ENCODE measurements at places on chromosomes 2 and 18.

- no peak for DNase-seq
Measured at GRCh38 chr2:127778850-127779249, 32.1 kb downstream of the WDR33 start.

- no peak for DNase-seq
Measured at GRCh38 chr18:37631422-37631821, 65.8 kb upstream of the CELF4 start.

DNA sequence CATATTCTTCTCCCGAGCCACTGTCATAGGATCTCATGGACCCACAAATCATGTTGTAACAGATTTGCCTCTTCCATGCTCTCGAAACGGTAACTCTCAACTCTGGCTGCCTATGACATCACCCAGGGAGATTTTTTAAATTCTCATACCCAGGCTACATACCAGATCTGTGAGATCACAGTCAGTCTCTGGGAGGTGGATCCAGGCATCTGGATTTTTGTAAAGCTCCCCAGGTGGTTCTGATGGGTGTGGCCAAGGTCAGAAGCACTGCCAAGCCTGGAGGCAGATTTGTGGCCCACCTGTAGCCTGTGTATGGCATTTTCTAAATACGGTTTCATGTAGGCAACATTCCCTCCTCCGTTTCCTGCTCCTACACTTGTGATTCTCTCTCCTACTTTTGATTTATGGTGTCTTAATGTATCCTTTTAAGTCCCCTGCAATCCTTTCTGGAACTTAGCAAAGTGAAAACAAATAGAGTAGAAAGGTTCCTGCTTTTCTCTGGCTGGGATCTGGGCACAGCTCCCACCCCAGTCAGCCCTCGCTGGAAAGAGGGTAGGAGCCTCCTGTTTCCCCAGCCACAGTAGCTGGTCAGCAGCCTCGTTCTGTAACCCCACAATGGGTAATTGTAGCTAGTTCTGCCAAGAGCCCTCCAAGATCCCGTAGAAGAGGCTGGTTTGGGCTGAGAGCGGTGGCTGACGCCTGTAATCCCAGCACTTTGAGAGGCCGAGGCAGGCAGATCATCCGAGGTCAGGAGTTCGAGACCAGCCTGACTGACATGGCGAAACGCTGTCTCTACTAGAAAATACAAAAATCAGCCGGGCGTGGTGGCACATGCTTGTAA lies 96.2 kb downstream of the KLHL29 start:
- DNase-seq: no peak

DNA sequence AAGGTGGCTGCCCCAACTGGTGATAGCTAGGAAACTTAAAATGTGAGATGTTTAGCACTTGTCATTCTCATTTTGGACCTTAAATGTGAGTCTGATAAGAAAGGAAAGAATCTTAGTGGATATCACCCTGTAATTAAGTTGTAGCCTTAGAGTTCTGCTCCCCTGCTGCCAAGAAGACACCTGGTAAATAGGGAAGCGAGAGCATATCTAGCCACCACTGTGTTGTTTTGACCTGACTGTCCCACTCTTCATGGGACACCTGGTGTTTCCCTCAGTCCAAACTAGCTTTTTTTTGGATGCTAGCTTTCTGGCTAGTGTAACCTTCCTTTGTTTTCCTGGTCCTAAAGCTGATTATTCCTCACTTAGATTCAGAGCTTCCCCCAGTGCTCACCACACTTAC lies 357.6 kb downstream of the RAD51AP2 start:
- no peak for DNase-seq

DNA sequence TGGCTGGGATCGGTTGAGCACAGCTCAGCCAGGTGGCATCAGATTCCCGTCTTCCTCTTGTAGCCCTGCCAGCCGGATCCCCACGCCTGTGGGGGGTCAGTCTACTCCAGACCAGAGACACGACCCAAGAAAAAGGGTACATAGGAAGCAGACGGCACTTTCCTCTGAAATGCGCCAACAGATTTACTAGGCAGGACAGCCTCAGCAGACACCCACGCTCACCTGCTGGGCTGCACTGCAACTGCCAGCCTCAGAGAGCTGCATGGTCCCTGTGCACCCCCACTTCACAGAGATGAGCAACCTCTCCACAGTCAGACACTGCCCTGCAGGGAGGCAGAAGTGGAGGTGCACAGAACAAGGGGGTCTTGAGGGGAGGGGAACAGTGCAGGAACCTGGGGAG lies 75.7 kb upstream of the OTOS start:
- DNase-seq: no peak

DNA sequence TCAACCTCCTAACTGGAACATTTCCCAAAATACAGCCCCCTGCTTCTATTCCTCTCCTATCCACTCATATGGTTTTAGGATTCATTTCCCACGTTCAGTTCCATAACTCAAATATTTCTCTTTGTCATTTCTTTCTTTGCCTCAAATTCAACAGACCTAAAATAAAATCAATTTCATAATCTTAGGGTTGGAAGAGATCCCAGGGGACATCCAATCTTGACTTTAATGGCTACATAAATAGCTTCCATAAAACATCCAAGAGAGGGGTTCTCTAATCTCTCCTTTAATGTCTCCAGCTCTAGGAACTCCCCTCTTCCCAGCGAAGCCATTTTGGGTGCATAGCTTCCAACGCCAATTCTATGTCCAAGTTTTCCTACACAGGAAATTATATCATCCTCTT lies 33.8 kb downstream of the RBKS start:
- DNase-seq: no peak

GRCh38 chr2:149312039-149312438 lies 18.3 kb upstream of the LYPD6 start:
- DNase-seq: no peak

- no peak for DNase-seq
Measured at GRCh38 chr2:113770929-113771328, 14.5 kb upstream of the SLC35F5 start.

DNA sequence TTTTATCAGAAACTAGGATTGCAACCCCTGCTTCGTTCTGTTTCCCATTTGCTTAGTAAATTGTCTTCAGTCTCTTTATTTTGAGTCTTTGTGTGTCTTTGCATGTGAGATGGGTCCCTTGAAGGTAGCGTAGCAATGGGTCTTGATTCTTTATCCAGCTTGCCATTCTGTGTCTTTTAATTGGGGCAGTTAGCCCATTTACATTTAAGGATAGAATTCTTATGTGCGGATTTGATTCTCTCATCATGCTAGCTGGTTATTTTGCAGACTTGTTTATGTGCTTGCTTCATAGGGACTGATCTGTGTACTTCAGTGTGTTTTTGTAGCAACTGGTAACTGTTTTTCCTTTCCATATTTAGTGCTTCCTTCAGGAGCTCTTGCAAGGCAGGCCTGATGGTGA lies 73.5 kb downstream of the EPC2 start:
- DNase-seq: no peak

- DNase-seq: no peak
Measured at GRCh38 chr18:49399003-49399402, 61.4 kb downstream of the DYM start.

- DNase-seq: no peak
Measured at GRCh38 chr2:238090887-238091286, 9.3 kb upstream of the ESPNL start.

DNA sequence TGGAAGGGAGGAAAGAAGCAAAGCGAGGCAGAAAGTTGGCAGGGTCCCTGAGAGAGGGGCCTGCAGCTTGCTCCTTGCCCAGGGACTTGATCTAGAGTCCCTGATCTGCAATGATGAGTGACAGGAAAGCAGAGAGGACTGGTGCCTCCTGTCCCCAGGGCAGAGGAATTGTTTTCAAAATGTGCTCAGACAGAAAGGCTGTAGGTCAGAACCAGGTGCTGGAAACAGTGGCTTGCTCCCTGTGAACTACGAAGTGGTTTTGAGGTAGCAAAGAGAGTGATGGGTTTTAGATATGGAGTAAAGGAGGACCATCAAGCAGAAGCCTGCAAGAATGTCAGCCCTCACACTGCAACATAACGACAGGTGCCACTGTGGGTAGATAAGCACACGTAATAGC lies 164.9 kb upstream of the SERTAD2 start:
- no peak for DNase-seq

GRCh38 chr2:236607471-236608187 lies 38.0 kb downstream of the ACKR3 start:
- no peak for DNase-seq

GRCh38 chr2:153101187-153101586 lies 377.4 kb downstream of the RPRM start:
- DNase-seq: no peak

- DNase-seq: no peak
Measured at GRCh38 chr18:13548106-13548819, 178.1 kb downstream of the FAM210A start.

GRCh38 chr2:142665241-142665640 lies 212.2 kb upstream of the KYNU start:
- no peak for DNase-seq

DNA sequence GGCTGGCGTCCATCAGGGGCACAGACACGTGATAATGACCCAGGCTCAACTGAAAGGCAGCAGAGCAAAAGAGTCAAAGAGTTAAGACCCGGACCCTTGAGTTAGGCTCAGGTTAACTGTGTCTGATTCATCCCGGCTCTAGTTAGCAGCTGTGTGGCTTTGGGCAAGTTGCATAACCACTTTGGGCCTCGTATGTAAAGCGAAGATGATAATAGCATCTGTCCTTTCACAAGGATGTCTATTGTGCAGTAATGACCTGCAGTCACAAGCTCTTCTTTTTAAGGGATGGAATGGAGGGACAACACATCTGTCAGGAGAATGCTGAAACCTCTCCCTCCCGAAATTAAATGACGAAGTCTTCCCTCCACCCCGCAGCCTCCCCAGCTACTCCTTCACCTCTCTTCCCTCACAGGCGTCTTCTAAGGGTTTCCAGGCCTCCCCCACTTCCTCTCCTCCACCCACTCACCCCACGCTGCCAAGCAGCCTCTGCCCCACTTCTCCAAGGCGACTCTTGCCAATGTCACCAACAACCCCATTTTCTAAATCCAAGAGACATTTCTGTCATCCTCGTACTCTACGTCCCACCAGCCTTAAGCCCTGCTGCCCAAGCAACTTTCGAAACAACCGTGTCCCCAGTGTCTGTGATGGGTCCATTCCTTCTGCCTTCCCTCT lies 135.1 kb upstream of the ID2 start:
- no peak for DNase-seq

- no peak for DNase-seq
Measured at GRCh38 chr2:144643537-144644336, 123.8 kb upstream of the ZEB2 start.

- no peak for DNase-seq
Measured at GRCh38 chr2:227870710-227871374, 589 bp upstream of the DAW1 start.

GRCh38 chr2:138029276-138029675 lies 65.0 kb downstream of the HNMT start:
- DNase-seq: no peak

DNA sequence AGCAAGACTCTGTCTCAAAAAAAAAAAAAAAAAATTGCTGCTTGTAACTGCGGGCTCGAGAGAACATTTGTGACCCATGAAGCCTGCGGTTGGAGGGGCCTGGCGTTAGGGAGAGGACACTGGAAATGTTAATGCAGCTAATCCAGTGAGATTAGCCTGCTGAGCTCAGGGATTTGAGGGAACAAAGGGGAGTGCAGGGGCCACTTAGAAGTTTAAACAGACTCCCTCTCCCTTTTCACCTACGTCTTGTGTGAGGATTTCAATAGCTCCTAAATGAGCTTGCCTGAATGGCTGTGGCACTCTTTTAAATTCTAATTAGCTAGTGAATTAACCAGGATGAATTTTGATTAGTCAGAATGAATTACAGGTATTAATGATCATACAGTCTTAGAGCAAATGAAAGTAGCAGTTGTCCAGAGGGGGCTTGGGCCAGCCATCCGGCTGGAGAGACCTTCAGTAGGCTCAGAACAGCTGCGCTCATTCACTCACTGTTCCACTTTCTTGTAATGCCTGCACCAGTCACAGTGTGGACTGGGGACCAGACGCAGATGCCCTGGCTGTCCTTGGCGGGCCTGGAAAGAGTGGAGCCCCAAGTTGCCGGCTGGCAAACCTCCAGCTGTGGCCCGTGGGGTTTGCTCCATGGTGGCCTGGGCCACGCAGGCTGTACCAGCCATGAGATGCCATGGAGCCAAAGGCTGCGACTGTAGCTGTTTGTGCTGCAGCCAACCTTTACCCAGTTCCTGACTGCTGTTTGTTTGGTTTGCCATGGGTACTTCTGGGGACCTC lies 20.8 kb downstream of the LDLRAD4 start:
- no peak for DNase-seq

- no peak for DNase-seq
Measured at GRCh38 chr2:214050731-214051130, 360.1 kb upstream of the VWC2L start.

DNA sequence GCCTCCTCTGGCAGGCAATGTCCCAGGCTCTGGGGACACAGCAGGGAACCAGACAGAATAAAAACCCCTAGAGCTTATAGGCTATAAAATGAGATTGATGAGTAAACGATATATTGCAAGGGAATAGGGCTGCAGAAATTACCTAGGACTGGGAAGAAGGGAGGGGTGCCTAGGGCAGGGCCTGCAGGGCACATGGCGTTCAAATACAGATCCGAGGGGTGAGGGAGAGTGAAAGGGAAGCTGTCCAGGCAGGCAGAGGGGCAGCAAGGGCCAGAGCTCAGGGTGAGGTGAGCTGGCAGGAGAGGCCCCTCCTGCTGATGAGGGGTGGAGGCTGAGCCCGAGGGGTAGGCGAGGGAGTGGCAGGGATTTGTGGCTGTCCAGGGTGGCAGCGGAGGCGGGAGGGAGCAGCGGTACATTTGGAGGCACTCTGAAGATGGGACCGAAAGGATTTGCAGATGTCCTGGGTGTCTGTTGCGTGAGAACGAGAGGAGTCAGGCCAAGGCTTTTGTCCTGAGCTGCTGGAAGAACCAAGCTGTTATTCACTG lies 33.7 kb downstream of the KCNIP3 start:
- DNase-seq: no peak

DNA sequence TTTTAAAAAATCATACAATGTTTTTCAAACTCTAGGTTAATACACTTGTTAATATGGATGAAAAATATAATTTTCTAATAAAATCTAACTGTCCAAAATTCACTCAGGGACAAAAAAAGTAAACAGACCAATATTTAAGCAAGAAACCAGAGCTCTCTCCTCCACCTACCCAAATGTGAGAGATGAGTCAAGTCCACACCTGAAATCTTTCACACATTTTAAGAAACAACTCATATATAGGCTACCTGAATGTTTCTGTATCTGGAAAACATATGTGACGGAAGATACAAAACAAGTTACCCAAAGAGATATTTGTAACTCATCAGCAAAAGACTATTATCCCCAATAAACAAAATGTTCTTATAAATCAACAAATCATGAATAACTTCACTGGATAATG lies 20.2 kb downstream of the ZNF516 start:
- DNase-seq: no peak

All from midbrain (tissue), 1 donor.